ENCODE measurements at places on chromosomes 16 and 17.

GRCh38 chr16:22897184-22897583, 83.2 kb downstream of the HS3ST2 start:
- no peak for DNase-seq

- DNase-seq = peak; percentile 89
Observed at GRCh38 chr17:6713130-6713917, at the start of gene SLC13A5. TSS of gene SLC13A5 (minus strand) at chr17:6713369. CDS start at chr17:6713333, 36 bp downstream.

DNA sequence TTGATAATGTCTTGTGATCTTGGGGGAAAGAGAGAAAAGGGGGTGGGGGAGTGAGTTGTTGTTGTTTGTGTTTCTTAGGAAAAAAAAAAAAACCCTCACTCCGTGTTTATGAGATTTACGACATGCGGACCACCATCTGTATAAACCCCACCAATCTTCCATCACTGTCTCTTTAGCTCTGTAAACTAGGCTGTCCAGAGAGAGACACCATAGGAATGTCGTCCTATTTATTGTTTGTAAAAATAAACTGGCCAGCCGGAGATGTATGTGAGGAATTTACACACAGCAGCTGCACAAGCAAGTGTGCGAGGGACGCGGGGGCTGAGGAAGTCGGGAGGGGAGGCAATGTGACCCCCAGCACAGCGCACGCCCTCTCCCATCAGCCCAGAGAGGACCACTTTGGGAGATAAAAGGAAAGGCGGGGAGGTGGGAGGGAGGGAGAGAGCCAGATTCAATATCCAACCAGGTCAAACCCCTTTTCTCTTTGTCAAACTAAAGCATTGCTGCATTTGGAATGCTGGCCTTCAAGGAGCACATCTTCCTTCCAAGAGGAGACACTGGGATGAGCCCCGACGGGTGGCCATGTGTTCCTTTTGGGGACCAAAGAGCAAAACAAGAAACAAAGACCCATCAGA, 136.2 kb upstream of the SALL1 start:
- DNase-seq = no peak

- DNase-seq = no peak
Observed at GRCh38 chr17:71110326-71110725, 941.0 kb downstream of the KCNJ2 start.

DNA sequence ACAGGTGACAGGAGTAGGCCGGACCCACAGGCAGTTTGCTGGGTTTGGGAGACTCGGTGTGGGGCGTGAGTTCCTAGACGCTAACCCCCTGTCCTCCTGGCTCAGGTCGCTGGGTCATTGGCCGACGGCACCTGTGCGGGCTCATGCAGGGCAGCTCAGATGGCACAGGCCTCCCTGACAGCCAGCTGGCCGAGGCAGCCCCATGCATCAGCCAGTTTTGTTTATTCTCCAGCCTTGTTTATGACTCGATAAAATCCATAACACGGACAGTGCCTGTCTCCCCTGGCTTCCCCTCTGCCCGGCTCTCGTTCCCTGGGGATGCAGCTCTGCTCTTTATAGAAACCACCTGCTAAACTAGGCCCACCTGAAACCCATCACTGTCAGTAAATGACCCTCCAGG, 46.0 kb downstream of the SDK2 start:
- DNase-seq = no peak

DNA sequence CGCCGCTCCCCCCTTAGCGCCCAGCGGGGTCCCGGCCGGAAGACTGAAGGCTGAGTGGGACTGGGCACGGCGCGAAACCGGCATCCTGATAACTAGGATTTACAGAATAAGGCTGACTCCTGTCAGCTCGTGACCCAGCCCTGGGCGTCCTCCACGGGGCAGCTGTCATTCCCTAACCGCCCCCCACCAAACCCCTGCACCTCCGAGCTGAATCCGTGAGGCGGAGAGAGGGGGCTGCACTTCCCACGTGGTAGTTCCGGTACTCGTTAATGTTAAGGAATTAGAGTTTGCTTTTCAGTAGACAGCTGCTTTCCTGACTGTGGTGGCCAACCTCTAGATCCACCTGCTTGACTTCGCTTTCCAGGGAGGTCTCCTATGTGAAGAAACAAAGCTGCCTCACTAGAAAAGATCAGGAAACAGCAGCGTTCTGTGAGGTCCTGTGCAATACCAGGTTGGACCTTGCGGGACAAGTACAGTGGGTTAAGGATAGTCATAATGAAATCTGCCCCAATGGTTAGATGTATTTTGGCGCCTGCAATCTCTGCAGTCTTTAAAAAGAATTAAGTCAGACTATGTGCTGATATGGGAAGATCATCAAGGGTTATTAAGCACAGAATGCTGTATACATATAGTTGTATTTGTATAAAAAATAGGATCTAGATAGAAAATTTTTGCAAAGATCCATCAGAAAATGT, 1.1 kb upstream of the WBP2 start:
- peak; percentile 53 for DNase-seq

GRCh38 chr17:74187761-74188160, 15.7 kb upstream of the RPL38 start:
- DNase-seq = no peak

GRCh38 chr17:63696381-63696961, 3.5 kb downstream of the LIMD2 start:
- DNase-seq = peak; percentile 94

GRCh38 chr17:42142371-42142896, 12.4 kb downstream of the RAB5C start:
- DNase-seq = no peak

DNA sequence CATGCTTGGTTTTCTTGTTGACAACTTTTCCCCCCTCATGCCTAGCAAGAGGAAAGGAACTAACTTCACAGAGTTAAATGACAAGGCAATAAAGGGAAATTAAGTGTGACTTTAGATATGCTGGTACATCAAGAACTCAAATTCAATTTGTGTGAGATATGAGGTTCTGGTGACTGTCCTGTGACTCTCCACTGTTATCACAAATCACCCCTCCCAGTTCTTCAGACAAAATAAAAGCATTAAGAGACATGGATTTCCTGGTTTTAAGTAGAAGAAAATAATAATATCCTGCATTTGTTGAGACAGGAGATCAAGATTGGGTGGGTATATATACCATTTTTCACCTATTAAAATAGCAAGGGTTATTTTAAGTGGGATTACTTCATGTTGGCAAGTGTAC, 46.2 kb downstream of the SNTB2 start:
- no peak for DNase-seq

- DNase-seq = no peak
Observed at GRCh38 chr17:14070344-14070984, 1.2 kb downstream of the COX10 start.

- no peak for DNase-seq
Observed at GRCh38 chr17:32746280-32746679, 130.6 kb downstream of the MYO1D start.

GRCh38 chr17:19702217-19702641, 14.2 kb downstream of the SLC47A2 start:
- no peak for DNase-seq

GRCh38 chr16:54980821-54981220, 50.2 kb downstream of the IRX5 start:
- DNase-seq = no peak

DNA sequence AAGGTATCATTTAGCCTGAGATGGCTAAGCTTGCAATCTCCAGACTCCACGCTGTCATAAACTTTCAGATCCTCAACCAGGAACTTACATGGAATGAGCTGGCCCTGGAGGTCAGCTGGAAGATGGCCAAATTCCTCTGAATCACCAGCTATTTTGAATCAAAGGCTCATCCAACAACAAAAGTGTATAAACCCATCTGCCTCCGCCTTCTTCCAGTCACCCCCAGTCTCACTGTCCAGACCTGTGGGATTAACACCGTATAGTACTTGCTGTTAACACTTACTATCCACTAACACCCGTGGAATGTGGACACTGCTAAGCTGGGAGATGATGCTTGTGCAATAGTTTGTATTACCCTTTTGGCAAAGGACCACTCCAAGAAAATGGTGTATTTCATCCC, 1.9 kb upstream of the LCMT1 start:
- DNase-seq = no peak

- no peak for DNase-seq
Observed at GRCh38 chr17:53316073-53316472, 506.7 kb upstream of the KIF2B start.

- no peak for DNase-seq
Observed at GRCh38 chr16:9049241-9049640, 42.2 kb upstream of the HAPSTR1 start.

DNA sequence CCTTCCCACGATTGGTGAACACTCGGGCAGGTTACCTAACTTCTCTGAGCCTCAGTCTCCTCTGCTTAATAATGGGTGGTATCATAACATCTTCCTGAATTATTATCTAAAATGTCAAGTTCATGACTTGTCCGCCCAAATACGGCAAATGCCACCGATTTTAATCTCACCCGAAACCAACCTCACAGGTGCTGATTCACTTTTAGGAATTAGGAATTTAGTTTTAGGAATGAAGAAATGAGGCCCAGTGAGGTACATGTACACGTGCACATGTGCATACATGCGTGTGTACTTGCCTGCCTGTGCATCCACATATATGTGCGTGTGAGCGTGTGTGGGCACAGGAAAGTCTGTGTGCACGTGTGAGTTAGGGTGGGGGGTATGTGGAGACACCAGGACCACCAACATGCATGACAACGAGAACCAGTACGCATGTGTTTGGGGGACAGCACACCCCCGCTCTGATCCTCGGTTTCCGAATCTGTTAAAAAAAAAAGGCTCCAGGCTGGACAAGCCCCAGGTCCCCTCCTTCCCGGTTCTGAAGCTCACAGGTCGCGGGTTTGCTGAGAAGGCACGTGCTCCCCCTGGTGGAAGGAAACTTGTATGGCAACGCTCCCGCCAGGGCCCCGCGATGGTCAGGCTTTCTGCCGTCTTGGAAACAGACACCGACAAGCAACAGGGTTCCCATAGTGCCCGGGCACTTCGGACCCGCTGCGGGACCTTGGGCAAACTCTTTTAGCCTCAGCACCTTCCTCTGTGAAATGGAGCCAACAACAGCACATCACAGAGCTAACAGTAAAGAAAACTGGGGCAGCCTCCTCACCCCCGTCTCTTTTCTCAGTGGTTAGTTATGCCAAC, 219.2 kb downstream of the RBFOX3 start:
- peak; percentile 81 for DNase-seq
